ENCODE measurements at places on chromosomes 7 and 10.

DNA sequence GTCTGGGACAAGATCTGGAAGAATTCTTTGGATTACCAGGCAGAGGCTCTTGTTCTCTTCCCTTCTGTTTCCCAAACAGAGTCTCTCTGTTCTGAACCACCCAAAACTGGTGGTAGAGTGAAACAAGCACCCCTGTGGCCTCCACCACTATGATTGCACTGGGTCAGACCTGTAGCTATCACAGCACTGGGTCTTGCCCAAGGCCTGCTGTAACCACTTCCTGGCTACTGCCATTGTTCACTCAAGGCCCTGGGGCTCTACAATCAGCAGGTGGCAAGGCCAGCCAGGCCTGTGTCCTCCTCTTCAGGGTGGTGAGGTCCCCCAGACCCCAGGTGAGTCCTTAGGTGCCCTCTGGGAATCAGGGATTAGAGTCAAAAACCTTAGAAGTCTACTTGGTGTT lies 4.1 kb upstream of the LRRC17 start:
- no peak for DNase-seq

DNA sequence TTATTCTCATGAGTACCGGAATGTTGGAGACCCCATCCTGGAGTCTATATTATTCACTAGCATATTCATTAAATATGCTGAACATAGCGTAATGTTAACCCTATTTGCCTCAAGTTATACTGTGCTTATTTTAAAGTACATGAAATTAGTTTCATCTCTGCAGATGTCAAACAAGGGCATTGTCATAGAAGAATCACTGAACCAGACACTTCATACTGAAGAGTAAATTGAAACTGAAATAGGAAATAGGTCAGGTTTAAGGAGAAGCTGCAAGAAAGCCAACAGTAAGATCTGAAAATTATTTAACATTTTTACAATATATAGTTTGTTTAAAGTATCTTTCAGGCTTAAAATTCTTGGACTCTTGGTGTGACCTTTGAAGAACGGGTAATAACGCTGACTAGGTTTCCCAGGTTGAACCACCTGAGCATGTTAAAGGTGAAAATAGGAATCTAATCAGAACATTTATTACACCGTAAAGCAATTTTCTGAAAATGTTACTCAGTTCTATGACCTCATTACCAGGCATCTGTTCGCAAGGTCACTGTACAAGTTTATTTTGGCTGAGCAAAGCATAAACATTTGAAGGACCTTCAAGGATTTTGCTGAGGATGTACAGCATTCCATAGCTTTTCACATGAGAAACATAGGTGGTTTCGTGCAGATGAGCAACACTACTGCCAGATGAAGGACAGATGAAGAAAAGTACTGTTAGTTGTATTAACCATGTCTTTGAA lies 82.7 kb downstream of the REEP3 start:
- DNase-seq = no peak

- no peak for DNase-seq
Observed at GRCh38 chr7:85714043-85714578, 527.3 kb upstream of the SEMA3D start.

DNA sequence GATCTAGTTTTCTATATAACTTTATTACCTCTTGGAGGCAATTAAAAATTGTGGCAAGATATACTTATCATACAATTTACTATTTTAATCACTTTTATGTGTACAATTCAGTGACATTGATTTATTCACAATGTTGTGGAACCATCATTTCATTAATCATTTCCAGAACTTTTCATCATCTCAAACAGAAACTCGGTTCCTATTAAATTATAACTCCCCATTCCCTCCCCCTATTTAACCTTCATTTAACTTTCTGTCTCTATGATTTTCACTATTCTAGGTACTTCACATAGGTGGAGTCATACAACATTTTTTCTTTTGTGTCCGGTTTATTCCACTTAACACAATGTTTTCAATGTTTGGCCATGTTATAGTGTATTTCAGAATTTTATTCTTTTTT lies 252.8 kb downstream of the REEP3 start:
- no peak for DNase-seq

DNA sequence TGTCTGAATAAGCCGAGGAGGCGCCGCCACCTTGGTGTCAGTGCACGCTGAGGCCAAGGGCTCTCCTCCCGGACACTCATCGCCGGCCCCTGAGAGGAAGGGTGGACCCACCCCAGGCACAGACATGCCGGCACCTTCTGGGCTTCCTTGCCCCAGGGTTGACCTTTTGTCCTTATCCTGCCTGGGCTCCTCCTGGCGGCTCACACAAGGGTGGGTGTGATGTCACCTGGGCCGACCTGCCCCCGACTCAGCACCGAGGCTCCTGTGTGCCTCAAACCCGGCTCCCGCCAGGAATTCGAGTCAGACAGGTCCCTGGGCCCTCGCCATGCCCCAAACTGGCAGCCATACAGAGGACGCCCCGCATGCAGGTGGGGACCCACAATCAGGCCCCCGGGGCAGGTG lies 17.7 kb upstream of the CFAP46 start:
- DNase-seq = no peak

GRCh38 chr10:69512901-69513300 lies 60.3 kb downstream of the NEUROG3 start:
- no peak for DNase-seq

- peak; percentile 19 for DNase-seq
Observed at GRCh38 chr7:128030654-128031611, at the start of gene LRRC4. TSS of gene LRRC4 (minus strand) at chr7:128031437. CDS start at chr7:128030640, 797 bp downstream.

DNA sequence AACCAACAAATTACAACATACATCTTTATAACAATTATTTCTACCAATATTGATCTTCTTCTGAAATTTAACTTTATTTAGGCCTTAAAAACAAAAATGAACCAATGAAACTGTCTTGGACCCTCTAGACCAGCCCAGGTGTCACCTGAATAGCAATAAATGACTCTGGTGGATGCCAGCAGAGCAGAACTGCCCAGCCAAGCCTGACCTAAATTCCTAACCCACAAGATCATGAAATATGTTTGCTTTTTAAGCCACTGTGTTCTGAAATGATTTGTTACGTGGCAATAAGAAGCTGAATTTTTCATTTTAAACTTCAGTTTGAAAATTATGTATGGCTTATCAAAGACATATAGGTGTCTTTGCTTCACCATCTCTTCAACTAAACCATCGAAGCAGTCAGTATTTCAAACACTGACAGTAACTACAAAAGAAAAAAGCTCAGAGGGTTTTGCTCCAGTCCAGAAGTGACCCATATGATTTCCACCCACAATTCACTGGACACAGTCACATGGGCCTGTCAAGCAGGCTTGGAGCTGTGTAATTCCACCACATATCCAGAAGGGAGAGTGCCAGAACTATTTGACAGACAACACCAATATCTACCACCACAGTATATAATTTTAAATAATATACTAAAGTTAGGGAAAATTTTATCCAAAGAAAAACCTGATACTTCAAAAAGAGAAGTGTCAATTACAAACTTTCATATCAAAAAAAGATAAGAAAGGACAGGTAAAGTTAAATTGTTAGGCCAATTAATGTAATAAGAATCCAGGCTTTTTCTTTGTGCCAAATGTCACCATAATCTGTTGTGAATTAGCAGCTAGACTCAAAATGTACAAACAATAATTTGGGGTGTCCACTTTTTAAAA lies 94.5 kb downstream of the KMT2C start:
- no peak for DNase-seq

- no peak for DNase-seq
Observed at GRCh38 chr7:92634924-92635519, 44.8 kb upstream of the FAM133B start.

DNA sequence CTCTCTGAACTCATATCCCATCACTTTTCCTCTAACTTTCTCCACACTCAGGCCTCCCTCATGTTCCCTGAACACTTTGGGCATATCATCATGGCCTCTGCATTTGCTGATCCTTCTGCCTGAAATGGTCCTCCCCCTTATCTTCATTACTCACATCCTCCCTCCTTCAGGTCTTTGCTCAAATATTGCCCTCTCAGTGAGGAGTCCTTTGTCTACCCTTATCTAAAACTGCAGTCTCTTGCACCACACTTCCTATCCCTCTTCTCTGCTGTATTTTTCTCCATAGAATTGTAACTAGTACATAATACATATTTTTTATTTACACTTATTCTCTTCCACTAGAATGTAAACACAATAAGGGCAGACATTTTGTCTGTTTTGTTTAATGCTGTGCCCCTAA lies 41.7 kb downstream of the DNAJC1 start:
- no peak for DNase-seq

DNA sequence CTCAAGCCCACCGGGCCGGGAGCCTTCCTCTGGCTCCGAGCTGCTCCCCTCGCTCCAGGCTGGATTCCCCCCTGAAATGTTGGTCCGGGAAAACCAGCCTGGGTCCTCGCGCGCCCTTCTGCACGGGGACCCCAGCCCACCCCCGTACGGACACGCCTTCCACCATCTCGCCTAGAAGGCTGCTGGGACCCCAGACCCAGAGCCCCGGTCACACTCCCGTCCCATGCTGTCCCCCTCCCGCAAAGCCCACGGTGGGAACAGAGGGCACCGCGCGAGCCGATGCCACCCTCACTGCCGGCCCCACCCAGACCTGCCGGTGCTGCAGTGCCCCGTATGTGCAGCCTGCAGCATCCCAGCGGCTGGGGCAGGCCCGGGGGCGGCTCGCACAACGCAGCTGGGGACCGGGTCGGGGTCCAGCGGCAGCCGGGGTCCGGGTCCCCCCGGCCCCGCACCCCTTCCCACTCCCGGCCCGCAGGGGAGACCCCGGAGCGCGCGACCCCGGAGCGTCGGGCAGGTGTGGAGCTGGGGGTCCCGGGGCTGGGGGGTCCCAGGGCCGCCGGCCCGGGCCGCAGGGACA lies 871 bp downstream of the SPOCK2 start:
- peak; percentile 47 for DNase-seq

DNA sequence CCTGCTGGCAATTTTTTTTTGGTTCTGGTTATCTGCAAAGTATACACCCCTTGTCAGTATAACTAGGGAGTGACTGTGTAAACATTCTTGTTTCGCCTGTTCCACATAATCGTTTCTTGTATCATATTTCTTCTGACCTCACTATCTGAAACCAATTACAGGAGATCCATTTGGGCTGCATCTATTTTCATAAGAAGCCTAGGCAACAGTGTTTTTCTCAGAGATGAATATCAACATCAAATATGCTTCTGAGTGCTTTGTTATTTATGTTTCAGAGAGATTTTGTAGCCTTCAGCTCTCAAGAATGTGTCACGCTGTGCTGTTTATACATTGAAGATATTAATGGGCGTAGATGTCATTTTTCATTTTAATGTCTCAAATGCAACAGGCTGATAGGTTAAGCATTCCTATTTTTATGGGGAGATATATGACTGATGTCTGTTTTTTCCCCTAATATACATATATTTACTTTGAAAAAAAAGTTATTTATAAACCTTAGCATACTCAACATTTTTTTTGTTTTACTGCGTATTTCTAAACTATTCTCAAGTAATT lies 115.5 kb downstream of the FOXP2 start:
- no peak for DNase-seq

All from stimulated activated CD4-positive, alpha-beta T cell treated with anti-CD3 and anti-CD28 coated beads, Interleukin-12 subunit alpha, Interleukin-12 subunit beta, amount 100 ng/mL, for 4 hours (primary cell).